ENCODE measurements at places on chromosomes 2 and 18. TPM values are rescaled to one million over a fixed set of nuclear protein-coding genes. Genes with fewer than 3 reads are reported as not detected.

DNA sequence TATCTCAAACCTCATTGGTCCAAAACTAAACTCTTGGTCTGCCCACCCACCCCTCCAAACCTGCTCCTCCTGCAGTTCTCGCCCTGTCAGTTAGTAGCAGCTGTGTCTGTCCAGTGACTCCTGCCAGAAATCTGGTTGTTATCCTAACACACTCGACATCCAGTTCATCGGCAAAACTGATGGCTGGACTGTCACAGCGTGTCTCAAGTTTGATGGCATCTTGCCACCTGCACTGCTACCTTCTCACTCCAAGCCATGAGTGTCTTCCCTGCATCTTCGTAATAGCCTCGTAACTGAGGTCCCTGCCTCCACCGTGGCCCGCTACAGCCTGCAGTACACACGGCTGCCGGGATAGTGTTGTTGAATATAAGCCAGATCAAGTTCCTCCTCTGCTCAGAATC lies 470.1 kb upstream of the RAB12 start:
- no peak for DNase-seq

The TLX2 gene
- not detected for total RNA-seq

GRCh38 chr2:197626965-197627625 lies 48.3 kb downstream of the RFTN2 start:
- DNase-seq = no peak

DNA sequence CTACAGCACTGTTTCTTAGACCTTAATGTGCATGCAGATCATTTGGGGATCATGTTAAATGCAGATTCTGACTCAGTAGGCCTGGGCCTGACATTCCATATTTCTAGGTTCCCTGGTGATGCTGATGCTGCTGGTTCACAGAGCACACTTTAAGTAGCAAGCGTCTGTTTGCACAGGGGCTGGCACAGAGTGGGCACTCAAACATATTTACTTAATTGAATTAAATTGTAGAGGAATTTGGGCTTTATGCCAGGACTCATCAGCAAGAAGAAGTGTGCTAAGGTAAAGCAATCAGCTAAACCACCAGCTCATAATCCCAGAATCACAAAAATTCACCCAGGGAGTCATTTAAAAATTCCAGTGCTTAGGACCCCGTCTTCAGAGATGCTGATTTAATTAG lies 25.1 kb upstream of the INPP4A start:
- DNase-seq = no peak

GRCh38 chr2:236545814-236546480 lies 23.7 kb upstream of the ACKR3 start:
- DNase-seq = no peak
